Astrocyte of the spinal cord (primary cell): ENCODE measurements at places on chromosomes 7 and 10.
A peak's percentile ranks its signal among the peaks of the same experiment; 100 is the strongest.

GRCh38 chr7:139043823-139044812 lies 8.3 kb upstream of the ZC3HAV1L start:
- no peak for DNase-seq

DNA sequence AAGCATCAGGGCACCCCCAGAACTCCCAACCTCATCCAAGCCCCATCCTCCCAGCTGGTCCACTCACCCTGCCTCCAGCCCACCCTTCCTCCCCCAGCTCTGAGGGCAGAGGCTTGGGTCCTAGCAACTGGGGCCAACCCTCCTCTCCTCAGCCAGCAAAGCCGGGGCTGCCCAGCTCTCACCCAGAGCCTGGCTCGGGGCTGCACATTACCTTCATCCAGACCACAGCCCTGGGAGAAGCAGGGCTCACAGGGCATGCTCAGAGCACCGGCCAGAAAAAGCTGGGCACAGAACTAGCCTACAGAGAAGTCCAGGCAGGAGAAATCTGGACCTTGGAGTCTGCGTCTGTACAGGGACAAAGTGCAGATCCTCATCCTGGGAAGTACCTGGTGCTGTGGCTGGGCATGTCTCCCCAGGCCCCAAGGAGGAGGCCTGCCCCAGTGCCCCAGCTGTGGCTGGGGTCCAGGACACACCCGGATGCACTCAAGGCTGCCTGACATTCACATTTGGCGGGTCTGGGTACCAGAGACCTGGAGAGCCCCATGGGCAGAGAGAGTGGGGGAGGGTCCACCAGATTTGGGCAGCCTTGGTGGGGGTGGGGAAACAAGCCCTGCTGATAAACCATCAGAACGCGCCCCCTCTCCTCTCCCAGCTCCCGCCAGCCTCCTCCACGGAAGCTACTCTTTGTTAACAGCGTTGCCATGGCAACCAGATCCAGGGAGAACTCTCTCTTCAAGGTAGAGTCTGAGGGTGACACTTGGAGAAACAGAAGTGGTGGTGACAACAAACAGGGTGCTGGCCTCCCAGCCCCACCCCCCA lies 5.1 kb downstream of the RASGEF1A start:
- DNase-seq: no peak

DNA sequence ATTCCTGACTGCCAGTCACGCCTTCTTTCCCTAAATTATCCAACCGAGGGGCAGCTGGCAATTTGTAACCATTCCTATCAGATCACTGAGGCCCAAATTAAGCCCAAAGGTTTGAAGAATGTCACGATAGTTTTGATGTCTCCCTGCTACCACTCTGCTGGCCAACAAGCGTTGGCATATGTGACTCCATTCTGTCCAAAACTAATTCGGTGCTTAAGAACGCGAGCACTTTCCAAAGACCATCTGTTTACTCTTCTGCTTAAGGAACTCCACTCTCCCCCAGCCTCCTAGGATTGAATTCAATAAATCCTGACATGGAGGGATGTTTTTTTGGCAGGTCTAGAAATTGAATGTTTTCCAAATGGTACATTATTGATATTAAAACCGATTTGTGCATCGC lies 131.5 kb upstream of the CTBP2 start:
- DNase-seq: no peak

DNA sequence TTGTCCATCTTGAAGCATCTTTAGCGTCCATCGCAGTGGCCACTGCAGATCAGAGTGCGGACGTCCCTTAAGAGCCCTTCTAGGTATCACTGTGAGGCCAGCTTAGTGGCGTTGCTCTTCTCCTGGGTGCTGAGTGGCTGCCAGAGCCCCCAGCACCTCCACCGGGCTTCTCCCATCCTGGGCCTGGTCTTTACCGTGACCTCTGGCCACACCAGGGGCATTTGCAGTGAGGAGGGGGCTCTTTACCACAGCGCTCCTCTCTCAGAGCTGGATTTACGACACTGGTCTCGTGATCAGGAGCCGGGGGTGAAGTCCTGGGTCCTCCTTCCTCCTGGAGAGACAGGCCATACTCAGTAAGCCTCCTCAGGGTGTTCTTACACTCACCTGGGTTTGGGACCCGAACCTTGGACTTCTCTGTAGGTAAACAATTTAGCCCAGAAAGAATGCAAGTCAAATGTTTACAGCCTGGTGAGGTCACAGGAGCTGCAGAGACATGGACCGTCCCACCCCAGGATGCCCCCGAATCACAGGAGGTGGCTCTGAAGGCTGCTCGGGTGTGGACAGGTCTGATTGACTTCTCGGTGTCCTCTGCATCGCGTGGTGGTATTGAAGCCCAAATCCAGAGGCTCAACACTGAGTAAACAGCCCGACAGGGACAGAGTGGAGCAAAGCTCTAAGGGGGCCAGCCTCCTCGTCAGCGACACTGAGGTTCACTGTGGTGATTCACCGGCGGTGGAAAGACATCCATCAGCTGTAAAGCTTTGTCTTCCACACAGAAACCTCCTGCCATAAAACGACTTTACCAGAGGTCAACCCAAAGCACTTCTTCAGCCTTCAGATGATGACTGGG lies 33.0 kb downstream of the JAKMIP3 start:
- no peak for DNase-seq

- DNase-seq: no peak
Observed at GRCh38 chr7:93575555-93576399, 1.3 kb upstream of the CALCR start.

- peak; percentile 88 for DNase-seq
Observed at GRCh38 chr7:151459726-151460473, 20.0 kb upstream of the CRYGN start.

GRCh38 chr10:126511917-126512479 lies 123.7 kb upstream of the ADAM12 start:
- no peak for DNase-seq

- no peak for DNase-seq
Observed at GRCh38 chr7:27163288-27164044, 1.9 kb downstream of the HOXA9 start.
